ENCODE measurements at places on chromosomes 11 and 22.
A peak's percentile ranks its signal among the peaks of the same experiment; 100 is the strongest.

DNA sequence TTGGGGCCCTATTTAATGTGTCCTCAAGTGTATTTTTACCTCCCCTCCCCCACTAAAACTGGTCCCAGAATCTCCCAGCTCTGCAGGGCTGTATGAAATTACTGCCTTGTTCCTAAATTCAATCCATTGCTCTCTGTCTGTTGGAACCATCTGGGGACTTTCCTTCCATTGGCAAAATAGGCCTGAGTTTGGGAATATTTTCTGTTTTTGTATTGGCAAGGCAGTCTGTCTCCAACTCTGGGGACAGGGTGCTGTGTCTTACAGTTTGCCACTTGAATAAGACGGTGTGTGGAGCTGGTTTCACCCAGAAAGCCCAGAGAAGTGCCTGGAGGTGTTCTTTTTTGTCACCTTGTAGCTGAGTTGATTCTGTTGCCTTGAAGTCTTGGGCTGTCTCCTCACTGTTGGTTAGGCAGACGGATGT, 1.3 kb downstream of the PACS1 start:
- DNase-seq = no peak

DNA sequence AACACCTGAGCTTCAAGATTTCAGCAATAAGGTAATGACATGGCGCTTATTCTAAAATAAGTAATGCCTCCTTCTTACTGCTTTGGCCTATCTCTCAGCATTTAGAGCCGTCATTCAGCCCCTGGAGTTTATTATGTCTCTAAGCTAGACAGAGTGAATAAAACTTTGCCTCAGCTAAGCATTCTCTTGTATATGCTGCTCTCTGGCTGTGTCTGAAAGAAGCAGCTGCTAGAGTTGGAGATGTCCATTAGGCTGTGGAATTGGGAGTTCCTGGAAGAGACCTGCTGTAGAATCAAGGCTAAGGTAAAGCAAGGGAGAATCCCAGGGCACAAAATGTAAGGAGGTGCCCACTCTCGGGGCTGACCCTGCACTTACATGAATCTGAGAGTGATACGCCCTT, 35.5 kb upstream of the TTC12 start:
- DNase-seq = no peak

GRCh38 chr11:61787928-61788491, 4.4 kb downstream of the TMEM258 start:
- DNase-seq = peak; percentile 51

- peak; percentile 6 for DNase-seq
These were observed at the start of gene PARVB for GRCh38 chr22:44024288-44024921. Gene PARVB (plus strand): TSS chr22:44024302. CDS start chr22:44024340, 38 bp downstream.

DNA sequence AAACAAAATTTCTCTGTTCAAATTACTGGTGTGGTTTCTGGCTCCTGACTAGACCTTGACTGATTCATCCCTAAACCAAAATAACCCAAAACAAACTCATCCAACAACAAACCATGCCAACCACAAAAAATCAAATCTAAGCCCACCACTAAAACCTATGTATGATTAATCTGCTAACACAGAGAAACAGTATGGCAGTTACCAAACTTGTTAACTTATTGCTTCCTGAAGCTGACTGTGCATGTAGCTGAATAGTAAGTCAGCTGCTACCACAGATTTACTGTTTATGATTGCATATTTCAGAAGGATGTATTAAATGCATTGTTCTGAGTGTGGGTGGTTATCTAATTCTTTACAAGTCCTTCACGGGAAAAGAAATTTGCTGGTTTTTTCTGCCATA, 231.1 kb downstream of the SWAP70 start:
- no peak for DNase-seq

- DNase-seq = no peak
These were observed 562.5 kb downstream of the MN1 start for GRCh38 chr22:27238935-27239510.

DNA sequence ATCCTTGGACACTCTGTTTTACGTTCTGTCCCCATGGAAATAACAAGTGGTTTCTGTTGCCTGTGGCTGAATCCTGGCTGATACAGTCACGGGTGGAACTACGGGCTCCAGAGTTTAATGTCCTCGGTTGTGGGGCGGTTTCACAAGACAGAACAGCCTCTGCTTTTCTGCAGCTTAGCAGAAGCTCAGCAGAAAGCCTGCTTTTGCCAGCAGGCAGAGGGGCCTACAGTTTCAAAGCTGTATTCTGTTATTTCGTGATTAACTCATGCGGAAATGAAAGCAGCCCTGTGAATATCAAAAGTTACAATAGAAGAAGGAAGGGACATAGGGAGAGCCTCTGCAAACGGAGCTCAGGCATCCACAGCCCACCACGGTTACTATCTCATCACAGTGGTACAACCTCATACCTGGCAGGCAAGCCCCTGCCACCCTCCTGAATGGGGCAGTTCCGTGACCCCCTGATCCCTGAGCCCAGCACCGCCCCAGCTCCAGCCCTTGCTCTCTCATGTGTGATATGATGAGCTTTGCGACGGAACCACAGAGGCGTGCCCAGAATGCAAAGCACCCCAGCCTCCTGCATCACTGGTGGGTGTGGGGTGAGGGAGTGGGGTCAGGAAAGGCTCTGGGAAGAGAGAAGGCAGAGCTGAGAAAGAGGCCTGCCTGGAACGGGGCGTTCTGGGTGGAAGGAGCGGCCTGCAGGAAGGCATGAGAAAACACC, 360.6 kb downstream of the BRD1 start:
- no peak for DNase-seq

DNA sequence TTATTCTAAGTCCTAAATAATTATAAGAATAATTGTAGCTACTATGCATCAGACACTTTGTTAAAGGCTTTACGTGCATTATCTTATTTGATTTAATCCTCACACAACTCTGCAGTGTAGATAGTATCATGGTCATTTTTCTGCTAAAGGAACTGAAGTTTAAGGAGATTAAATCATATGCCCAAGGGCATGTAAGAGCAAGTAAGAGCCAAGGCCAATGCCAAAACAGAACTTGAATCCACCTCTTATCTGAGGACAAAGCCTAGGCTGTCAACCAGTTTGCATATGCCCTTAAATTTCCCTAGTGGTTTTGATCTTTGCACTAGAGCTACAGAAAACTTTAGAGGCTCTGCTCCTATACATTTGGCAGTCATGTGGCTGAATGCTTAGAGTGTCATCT, 65.6 kb upstream of the OR5AK2 start:
- no peak for DNase-seq

GRCh38 chr11:43944761-43945311, 2.4 kb downstream of the C11orf96 start:
- DNase-seq = peak; percentile 24

GRCh38 chr22:40446203-40446602, 75.8 kb downstream of the SGSM3 start:
- no peak for DNase-seq

GRCh38 chr11:80024119-80024518, 583.3 kb upstream of the TENM4 start:
- DNase-seq = no peak

DNA sequence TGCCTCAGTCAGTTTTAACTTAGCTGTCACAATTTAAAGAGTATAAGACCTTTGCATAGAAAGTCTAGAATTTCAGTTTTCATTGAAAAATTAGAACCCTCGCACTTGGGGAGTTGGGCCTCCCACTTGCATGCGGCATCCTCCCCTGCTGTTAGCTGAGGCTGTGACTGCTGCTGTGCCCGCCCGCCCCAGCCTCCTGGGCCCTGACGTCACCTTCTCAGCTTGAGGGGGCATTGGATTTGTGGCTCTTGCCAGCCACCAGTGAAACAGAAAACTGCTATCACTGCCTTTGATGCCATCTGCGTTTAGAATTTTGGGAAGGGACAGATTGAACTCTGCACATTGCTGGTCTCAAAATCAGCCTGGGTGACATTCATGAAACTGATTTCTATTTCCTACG, 108.7 kb downstream of the CTTN start:
- DNase-seq = no peak

All from AML-193 (cell line).